ENCODE measurements at places on chromosomes 3 and 15.

DNA sequence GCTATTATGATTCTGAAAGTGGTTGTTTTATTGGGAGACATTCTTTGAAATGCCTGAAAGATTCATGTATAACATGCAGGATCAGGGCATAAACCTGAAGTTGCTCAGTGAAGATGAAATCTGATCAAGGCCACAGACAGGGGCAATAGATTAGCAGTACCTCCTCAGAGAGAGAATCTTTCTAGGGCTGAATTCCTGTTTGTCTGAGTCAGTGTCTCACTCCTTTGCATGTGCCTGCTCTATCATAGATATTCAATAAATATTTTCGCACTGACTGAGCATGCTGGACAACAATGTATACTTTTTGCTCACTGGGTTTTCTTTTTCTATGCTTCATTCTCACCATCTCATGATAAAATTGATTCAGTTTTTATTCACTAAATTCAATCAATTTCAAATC lies 49.8 kb upstream of the PFN2 start:
- no peak for DNase-seq

DNA sequence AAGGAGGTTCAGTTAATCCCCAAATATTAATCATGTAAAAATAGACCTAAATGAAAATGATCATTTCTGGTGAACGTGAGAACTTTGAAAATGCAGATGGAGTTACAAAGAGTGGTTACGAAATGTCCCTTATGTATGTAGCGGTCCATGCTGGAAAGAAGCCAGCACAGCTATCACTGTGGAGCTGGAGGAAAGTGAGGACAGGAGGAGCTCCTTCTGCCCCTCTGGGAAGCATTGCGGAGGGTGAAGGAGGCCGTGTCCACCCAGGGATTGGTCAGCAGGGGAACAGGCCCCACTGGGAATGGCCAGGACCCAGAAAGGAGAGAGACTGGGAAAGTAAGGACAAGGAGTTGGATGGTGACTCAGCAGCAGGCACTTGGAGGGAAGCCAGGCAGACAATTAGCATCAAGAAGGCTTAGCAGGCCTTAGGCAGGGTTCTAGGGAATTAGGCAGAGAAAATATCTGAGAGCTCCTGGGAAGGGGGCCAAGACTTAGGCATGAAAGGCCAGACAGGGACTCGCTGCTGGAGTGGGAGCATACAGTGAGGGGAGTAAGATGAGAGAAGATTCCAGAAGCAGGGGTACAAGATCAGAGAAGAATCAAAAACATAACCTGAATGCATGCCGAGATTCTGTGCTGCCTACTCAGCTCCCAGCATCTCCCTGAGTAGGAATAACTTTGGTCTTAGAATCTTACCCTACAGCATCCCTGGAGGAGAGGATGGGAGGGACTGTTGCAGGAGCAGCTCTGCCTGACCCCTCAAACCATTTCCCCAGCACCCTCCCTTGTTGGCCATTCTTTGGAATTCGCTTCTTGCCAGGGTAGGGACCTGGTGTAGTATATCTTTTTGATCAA lies 171.0 kb upstream of the UMPS start:
- DNase-seq, result no peak

DNA sequence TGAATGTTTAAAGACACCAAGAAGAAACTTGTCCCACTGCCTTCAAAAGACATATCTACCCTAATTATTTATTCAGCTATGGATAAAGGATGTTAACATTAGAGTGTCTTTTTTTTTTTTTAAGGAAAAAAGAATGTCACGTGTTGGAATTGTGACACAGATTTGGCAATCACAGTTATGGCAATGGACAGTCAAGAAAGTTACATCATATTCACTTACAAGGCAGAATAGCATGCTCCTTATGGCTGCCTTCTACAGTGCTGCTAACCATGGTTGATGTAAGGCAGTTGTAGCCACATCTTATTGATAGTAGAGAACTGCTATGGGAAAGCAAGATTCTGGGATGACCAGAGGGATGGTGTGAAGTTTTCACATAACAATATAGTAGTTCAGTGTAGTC lies 128.8 kb upstream of the ZBTB20 start:
- no peak for DNase-seq

GRCh38 chr15:86700864-86701610 lies 621.4 kb downstream of the AGBL1 start:
- no peak for DNase-seq

GRCh38 chr15:63474810-63475316 lies 29.5 kb upstream of the USP3 start:
- DNase-seq, result no peak

DNA sequence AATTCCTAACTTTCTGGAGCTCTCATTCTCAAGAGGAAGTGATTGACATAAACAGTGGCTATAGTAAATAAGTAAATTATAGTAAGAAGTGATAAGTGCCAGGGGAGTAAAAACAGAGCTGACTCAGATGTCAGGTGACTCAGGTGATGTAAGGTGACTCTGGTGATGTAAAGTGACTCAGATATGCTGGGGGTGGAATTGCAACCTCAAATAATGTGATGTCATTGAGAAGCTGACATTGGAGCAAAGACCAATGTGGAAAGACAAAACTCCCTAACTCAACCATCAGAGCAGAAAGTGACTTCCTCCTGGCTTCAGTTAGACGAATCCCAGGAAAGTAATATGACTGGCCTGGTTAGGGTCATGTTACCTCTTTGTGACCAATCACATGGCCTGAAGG lies 144.2 kb upstream of the SNTN start:
- DNase-seq, result no peak

DNA sequence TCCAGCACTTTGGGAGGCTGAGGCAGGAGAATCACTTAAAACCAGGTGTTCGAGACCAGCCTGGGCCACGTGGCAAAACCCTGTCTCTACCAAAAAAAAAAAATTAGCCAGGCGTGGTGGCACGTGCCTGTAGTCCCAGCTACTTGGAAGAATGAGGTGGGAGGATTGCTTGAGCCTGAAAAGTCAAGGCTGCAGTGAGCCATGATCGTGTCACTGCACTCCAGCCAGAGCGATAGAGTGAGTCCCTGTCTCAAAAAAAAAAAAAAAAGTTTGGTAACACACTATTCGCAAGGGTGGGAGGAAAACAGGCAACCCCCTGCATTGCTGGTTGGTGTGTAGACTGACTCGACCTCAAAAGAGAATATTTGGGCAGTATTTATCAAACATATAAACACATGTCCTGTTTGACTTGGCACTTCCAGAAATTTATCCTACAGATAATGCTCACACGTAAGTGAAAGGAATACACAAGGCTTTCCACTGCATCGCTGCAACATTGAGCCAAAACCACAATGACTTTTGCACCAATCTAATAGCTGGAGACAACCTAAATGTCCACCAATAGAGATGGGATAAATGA lies 3.1 kb upstream of the ANPEP start:
- DNase-seq, result no peak

GRCh38 chr3:12974819-12975218 lies 98.4 kb downstream of the IQSEC1 start:
- no peak for DNase-seq

- no peak for DNase-seq
Observed at GRCh38 chr15:31275331-31276262, 51.0 kb upstream of the KLF13 start.

GRCh38 chr3:64903006-64903405 lies 215.2 kb upstream of the ADAMTS9 start:
- DNase-seq, result no peak

DNA sequence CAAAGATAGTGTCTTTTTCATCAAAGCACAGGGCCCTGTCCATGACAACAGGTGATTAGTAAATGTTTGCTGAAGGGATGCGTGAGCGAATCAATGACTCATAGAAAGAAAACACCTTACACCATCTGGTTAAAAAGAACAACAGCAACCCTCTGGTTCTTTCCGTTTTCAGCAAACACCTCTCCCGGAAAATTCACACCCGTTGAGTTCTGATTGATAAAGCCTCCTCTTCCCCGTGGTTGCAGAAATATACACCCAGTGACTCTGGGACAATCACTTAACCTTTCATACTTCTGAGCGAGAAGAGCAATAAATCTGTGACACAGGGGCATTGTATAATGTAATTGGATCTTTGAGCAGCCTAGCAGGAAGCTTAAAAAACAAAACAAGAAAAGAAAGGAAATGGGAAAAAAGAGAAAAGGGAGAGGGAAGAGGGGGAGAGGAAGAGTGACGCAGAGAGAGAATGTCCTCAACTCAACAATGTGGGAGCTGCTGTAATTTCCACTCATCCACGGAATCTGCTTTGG lies 37.6 kb downstream of the ADAMTS9 start:
- DNase-seq, result no peak

GRCh38 chr3:107643038-107643883 lies 120.5 kb downstream of the BBX start:
- DNase-seq, result no peak

DNA sequence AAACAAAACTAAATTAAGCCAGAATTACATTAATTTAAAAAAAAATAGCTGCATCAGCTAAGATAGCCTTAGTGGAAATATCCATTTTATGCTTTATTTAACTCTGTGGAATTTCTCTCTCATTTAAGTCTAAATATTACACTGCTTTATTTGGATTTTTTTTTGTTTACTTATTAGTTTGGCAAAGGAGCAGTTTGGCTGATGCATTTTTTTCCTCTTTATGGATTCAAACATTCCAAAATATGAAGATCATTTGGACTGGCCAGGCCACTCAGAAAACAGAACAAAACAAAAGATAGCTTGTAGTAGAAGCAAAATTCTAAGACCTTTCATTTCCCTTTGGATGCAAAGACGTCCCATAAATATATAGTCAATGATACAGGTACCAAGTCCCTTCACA lies 707.3 kb upstream of the UBE2E2 start:
- no peak for DNase-seq

DNA sequence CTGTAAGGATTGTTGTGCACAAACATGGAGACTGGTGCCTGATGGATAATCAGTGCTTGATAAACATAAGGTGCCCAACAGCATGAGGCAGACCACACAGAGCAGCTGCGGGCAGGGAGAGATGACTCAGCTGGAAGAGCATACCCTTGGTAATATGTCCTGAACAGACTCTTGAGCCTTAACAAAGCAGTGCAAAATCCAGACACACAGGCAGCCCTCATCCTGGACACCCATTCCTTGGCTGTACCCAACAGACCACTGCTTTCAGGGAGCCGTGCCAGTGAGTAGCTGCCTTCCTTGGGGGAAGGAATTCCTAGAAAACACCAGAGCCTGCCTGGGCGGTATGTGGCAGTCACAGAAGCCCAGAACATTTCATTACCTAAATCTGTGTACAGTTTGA lies 156.2 kb downstream of the CLSTN2 start:
- DNase-seq, result no peak

DNA sequence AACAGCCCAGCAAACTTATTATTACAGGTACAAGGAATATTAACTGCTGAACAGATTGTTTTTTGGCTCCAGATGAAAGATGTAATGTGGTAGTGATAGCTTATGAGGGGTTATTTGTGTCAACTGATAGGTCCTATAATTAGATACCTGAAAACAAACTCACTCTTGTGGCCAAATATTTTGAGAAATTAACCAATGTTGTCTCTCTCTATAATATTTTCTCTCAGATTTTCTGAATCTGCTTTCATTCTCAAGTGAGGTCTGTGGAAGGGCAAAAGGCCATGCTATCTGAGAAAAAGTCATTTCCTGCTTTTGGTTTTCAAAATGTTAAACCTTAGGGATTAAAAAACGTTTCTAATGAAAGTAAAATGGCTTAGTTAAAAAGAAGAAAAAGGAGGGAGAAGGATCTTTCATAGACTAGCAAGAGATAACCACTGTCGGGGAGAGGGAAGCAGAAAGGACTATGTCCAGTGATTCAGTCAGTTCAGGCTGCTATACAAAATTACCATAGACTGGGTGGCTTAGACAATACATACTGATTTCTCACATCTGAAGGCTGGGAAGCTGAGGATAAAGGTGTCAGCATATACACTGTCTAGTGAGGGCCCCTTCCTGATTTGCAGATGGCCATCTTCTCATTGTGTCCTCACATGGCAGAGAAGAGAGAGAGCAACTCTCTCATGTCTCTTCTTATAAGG lies 277.5 kb upstream of the P2RY1 start:
- no peak for DNase-seq

DNA sequence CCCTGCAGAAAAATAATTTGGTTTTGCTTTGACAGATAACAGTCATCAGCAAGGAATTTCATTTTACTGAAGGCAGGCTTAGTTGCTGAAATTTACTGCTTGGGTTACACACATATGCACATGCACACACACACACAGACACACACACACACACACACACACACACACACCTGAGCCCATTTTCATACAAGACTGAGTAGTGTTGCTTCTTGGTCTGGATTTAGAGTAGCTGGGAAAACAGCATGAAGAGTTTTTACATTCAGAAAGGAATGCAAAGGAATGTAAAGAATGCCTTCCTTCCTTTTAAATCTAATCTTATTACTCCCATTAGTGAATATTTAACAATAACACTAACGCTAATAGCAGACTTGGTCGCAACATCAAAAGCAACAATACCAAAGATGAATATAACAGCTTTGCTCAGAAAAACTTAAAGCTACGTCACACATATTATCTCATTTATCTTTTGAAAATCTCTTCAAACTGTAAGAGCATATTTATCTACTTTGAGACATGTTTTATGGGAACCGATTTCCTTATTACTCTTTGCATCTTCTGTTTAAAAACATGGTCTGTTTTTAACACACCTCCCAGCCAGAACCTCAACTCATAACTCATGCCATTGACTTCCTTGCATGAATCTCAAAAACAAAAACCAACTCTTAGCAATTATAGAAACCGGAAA lies 32.5 kb downstream of the RFTN1 start:
- DNase-seq, result no peak

DNA sequence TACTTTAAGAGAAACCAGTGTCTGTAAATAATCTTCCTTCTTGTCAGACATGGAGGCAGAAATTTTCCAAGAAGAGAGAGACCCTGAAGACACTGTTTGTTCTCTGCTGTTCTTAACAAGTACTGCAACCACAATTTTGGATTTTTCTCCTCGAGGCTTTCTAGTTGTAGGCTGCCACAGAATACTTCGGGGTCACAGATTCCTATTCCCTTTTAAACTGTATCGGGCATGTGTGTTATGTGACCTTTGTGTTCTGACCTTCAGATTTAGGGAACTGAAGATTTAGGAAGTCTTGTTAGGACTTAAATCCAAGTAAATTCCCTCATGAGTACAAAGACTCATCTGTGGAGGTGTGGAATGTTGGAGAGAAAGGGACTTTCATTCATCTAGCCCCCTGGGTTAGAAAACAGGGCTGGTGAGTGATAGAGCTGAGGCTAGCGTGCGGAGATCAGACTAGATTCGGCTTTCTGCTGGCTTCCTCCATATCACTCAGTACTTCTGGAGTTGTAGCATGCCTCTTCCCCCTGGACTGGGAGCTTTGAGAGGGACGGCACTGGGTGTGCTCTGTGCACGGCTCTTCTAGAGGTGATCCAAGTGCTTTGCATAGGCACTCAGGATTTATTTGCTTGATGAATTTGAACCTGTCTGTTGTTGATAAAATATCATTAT lies 237.0 kb downstream of the LPP start:
- no peak for DNase-seq

- no peak for DNase-seq
Observed at GRCh38 chr3:131907796-131908195, 127.0 kb downstream of the CPNE4 start.

Data from T-cell (primary cell).